ENCODE measurements at places on chromosomes 2 and 18.

GRCh38 chr2:134273256-134273983 lies 19.5 kb downstream of the MGAT5 start:
- DNase-seq: no peak

DNA sequence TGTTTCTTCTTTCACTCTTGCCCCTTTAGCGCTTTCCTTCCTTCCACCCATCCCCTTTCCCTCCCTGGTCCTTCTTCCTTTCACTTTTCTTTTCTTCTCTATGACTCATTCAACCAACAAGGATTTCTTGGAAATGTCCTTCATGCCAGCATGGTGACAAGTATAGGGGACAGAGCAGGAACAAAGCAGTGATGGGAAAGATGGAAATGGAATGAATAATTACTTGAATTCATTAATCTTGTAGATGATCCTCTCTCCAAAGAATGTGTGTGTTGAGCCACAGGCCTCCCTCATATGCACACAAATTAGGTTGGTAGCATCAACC lies 1.5 kb downstream of the VAMP5 start:
- no peak for DNase-seq

DNA sequence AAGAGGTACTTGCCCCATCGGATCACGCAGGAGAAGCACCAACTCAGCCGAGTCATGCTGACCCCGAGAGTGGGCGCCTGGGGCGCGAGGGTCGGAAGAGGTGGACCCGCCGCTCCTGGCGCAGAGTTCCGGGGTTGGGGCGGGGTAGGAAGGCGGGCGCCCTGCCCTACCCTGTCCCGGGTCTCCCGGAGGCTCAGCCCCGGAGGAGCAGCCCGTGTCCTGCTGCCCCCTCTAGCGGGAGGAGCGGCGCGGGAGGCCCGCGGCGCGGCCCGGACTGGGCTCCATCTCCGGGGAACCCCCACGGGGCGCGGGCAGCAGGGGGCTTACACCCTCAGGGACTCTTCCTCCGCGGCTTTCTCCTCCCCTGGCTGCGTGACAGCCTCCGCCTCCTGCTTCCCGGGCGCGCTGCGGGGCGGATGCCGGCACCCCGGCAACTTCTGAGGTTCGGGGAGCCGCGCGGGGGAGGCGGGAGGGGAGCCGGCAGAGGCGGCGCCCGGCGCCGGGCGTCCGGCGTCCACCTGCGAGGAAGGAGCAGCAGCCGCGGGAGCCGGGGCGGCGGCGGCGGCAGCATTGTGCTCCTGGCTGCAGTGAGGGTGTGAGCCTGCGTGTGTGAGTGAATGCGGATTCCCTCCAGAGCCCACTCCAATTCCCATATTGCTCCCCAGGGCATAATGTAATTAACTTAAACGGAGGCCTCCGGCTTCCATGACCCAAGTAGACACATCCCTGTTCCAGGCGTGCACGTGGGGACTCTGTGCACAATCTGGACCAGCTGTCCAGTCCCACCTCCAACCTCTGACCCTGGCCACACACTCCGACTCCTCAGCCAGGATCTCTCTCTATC lies 7.6 kb upstream of the TNS1 start:
- no peak for DNase-seq

DNA sequence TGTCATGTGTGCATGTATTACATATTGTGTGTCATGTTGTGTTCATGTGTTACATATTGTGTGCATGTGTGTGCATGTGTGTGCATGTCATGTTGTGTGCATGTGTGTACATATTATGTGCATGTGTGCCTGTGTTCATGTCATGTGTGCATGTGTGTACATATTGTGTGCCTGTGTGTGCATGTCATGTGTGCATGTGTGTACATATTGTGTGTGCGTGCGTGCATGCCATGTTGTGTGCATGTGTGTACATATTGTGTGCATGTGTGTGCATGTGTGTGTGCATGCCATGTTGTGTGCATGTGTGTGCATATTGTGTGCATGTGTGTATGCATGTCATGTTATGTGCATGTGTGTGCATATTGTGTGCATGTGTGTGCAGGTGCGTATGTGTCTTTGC lies 267.1 kb downstream of the EIPR1 start:
- DNase-seq: no peak

DNA sequence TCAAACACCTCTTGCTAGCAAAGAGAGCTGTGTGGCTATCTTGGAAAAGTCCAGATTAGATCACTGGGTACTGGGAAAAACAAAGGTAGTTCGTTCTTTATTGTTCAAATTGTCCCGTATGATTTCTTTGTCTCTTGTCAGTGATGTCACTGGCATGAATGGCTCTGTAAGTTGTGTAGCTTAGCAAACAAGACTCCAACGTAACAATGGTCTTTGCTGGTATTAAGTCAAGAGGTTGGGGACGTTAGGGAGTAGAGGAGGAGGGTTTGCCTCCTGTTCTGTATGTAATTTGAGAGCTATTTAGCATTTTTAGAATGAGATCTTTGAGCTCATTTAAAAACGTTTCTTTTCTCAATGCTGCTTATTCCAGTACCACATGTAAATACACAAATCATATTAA lies 216.5 kb upstream of the SP5 start:
- no peak for DNase-seq

- no peak for DNase-seq
Measured at GRCh38 chr2:134079373-134079772, 174.5 kb upstream of the MGAT5 start.

- DNase-seq: no peak
Measured at GRCh38 chr2:29848566-29849310, 72.6 kb downstream of the ALK start.

DNA sequence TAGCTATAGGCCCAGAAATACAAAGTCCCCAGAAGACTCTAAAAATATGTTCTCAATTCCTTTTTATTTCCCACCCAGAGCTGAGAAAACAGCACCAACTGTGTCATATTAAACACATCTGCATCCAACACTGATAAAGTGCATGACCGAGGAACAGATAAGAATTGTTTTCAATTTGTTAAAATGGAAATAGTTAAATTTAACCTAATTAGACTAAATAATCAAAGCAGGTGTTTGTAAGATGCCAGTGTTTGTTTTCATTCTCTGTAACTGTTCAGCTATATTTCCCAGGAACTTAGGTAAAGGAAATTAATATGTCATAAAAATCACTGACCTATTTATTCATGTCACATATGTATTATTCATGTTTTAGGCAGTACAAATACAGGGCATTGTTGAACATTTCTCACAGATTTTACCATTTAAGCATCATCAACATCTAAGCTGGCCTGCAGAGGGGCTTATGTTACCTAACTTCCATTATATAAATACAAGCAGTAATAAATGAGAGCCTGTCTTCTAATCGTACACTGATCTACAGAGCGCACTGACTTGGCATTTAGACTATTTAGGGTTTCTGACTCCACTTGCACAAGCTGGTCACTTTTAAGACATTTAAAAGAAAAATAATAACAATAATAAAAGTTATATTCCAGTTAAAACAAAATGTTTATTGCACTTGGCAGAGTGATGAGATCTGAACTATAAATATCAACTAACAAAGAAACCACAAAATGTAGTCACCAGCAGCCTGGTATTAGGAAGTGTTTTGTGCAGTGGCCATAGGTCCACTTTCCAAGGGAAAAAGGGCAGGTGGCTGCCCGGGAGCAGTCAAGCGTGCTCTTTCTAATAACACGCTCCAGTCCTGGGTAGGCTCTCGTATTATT lies 86.6 kb upstream of the ZFP36L2 start:
- no peak for DNase-seq

DNA sequence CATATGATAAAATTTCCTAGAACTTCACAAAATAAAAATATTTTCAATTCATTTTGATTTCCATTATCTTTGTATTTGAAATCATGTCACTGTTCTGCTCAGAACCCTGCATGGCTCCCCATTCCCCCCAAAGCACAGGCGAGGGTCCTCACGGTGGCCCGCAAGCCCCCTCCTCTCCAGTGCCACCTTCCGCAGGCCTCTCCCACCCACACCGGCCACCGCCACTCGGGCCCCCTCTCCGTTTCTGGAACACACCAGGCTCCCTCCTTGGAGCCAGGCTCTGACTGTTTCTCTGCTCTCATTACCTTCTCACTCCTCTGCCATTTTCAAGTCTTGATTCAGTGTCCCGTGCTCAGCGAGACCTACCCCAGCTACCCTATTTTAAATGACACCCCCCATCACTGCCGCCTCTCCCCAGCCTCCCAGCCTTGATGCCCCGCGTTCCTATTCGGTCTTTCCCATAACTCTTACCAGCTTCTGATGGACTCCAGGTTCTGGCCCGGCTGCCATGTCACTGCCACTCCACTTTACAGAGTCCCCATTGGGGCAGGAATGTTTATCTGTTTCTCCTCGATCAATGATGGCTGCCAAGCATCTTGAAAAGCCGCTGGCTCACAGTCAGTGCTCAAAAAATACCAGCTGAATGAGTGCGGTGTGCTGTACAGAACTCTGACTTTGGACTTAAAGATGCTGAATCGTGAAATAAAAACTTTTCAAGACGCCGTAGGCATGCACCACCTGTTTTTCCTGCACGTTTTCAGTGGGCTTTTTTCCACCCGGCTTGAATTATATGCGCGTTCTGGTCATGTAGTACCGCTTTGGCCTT lies 201.0 kb downstream of the GBX2 start:
- no peak for DNase-seq

GRCh38 chr18:79438898-79439627 lies 43.3 kb downstream of the NFATC1 start:
- no peak for DNase-seq

DNA sequence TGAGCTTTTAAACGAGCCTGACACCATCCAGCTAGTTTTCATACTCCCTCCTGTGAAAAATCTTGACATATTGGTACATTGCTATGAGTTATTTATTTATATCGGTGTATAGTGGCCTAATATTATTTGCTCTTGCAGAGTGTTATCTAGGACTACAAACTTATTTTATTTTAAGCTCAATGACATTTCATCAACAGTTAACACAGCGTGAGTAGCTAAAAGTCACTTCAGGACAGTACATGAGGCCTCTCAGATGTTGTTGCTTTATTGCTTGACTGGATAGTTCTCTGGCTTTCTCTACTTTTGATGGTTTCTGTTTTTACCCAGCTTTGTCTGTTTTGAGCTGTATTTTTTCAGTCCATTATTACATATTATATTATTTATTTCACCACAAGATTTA lies 172.9 kb upstream of the KLF7 start:
- DNase-seq: no peak

- no peak for DNase-seq
Measured at GRCh38 chr2:45750484-45750883, 99.0 kb downstream of the PRKCE start.

- DNase-seq: peak; percentile 25
Measured at GRCh38 chr2:38037757-38038621, 38.0 kb downstream of the CYP1B1 start.

GRCh38 chr2:238726670-238727584 lies 121.0 kb upstream of the TWIST2 start:
- DNase-seq: no peak

GRCh38 chr18:13415736-13416135 lies 197.2 kb downstream of the LDLRAD4 start:
- DNase-seq: no peak

DNA sequence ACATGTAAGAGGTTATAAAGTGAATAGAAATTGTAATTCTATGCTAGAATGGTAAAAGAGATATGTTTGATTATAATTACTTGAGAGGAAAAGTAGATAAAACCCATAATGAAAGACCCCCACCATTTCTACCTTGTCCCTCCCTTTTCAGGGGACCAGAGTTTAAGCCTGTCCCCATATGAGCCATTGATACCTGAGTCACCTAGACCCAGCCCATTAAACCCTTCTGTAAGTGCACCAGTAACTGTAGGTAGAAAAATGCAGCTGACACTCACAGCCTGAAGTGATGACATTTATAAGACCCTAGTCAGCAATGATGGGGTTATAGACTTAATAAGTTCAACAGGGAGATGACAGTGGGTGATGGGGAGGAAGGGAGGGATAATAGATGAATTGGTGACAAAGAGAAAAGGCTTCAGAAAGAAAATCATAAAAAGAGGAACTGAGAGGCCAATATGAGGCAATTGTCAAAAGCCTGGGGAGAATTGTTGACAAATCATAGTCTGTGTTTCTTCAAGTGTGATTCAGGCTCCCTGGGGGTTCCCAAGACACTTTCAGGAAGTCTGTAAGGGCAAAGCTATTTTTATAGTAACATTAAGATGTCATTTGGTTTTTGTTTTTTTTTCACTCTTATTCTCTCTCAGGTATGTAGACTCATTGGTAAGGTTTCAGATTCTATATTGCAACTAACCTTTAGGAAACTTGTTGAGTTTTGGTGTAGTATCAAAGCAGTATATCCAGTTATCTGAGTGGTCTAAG lies 544.2 kb downstream of the SATB2 start:
- DNase-seq: no peak

DNA sequence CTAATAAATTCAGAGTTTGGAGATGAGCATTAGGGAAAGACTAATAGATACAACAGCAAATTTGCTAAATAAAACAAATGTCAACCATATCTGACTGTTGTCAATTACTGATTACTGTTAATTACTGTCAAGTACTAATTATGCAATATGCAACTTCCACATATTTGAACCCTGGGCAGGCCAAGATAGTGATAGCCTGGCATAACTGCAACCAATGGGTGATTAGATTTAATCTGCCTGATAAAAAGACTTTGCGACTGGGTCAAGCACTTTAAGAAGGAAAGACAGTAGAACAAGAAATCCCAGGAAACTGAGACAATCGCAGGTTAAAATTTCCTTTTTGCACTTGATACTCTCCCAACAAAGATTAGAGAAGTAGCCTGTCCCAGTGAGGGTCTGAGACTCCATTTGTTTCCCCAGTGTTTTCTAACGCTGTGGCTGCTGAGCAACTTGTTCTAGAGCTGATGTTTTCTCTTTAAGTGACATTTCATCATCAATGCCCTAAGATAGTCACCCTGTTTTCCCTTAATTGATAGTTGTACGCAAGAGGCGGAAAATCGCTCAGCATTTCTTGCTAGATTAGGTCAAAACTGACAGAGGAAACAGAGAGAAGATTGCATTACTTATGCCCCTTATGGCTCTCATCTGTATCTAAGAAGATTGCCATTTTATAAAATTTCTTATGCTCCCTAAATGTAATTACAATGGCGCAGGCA lies 17.8 kb downstream of the ARHGAP15 start:
- DNase-seq: no peak

GRCh38 chr2:84874381-84875212 lies 6.3 kb downstream of the TRABD2A start:
- DNase-seq: no peak

- DNase-seq: no peak
Measured at GRCh38 chr2:129375632-129376425, 603.6 kb upstream of the RAB6C start.

GRCh38 chr2:75311993-75312392 lies 112.7 kb upstream of the TACR1 start:
- DNase-seq: no peak

All from midbrain (tissue), 1 donor.